ENCODE measurements at places on chromosomes 7 and 10.

DNA sequence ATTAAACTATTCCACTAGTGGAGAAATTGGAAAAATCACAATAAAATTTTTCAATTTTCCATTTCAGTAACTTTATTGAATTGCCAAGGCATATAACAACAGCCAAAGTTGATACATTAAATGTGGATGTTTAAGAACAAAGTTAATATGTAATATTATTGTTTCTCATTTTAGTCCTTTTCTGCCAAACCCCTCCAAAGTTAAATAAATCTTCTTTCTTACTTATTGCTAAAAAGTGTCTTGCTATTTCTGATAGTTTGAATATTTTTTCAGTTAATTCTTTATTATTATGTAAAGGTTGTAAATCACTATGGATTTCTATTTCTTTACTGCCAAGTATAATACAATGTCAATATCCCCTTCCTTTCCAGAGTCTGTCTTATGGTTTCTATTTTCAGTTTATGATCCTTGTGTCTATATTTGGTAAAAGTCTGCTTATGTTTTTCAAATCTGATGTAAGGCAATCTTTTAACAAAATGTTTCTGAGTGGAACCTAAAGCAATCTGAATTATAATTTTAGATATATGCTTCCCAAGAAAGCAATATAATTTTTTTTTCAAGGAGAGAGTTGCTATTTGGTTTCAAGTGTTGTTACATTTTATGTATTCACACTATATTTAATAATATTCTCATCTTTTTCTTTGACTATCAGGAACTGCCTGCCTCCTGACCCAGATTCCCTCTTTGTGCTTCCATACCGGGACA lies 80.3 kb upstream of the RHOBTB1 start:
- no peak for DNase-seq

DNA sequence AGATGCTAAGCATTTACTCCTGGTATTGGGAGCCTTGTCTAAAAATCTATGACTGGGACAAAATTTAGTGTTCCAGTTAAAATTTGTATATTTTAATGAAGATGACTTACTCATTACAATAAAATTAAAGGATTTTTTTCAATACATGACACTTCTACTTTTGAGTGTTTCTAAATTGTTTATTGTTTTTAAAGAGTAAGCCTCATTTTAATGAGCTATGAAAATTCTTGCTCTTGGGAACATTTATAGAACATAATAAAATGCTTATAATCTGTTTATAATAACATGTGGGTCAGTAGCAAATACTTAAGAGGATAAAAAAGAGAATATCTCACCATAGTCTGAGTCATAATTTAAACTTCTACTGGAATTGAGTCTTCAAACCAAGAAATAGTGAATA lies 149.5 kb downstream of the PLCE1 start:
- DNase-seq: no peak

DNA sequence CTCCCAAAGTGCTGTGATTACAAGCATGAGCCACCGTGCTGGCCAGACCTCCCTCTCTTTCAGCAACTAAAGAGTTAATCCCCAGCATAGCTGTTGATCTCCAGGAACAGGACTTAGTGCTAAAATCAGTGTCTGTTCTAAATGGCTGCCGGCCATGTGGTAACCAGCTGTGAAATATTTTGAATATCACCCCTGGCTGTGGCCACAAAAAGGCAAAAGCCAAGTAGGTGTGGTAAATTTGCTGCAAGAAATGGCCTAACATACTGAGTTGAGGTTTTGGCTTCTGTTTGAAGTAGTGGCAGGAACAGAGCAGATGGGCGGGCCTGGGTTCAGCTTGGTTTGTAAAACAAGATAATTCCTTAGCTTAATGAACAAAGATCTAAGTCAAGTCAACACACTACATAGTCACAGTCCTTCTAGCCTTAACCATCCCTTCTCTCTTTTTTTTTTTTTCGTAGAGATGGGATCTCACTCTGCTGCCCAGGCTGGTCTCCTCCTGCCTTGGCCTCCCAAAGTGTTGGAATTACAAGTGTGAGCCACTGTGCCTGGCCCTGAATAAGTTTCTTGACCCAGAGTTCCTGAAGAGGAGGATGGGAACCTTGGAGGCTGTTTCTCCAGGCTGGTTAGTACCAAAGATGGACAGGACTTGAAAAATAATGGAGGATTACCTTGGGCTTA lies 22.7 kb upstream of the AGFG2 start:
- DNase-seq: no peak

DNA sequence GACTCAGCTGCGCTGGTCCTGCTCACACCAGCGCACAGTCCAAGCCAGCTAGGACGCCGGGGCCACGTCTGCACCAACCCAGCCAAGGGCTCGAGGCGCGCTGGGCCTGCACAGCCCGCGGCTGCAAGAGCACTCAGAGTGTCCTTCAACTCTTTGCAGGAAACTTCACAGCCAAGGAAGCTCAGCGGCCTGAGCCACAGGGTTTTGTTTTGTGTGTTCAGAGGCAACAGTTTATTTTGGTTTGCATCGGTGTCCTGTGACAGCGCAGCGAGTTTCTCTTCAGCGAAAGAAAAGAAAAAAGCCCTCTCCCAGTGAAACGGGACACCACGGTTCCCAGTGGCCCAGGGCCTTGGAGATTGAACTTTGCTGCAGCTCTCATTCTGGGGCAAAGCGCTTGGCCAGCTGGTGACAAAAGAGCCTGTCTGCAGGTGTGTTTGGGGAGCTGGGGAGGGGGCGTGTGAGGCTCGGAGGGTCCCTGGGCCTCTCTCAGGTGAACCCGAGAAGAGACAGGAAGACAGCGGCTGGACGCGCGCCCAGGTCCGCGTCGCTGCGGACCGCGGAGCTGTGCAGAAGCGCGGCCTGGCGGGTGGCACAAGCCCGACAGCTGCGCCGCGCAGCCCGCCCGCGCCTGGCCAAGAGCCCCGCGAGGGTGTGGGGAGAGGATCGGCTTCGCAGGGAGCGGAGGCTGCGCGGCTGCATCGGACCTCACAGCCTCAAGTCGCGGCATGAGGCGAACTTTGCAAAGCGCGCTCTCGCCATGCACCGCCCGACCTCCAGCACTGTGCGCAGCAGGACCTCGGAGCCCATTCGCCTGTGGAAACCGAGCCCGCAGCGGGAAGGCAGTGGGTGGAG lies 922 bp downstream of the CXCL12 start:
- DNase-seq: no peak

GRCh38 chr10:132110111-132110521 lies 44.4 kb downstream of the JAKMIP3 start:
- DNase-seq: no peak

GRCh38 chr10:105516511-105516910 lies 875.4 kb downstream of the SORCS3 start:
- DNase-seq: no peak

GRCh38 chr10:4310172-4310571 lies 515.8 kb upstream of the AKR1E2 start:
- DNase-seq: no peak

- no peak for DNase-seq
These were observed 585.1 kb downstream of the GATA3 start for GRCh38 chr10:8639486-8640185.

DNA sequence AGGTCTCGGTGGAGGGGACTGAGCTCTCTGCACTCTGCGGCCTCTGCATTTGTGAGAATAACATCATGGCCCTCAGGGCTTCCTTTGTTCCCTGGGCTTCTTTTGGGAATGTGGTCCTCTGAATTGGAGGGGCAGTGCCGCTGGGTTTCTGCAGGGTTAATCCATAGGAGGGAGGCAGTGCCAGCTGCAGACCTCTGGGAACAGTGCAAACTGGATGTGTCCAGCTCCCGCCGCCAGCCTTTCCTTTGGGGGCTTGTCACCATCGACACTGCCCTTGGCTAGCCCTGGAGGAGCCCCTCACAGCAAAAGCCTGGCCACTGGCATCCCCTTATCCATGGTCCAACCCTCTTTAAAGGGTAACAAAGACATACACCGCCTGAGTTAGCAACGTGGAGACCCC lies 174.0 kb downstream of the WDR37 start:
- no peak for DNase-seq

DNA sequence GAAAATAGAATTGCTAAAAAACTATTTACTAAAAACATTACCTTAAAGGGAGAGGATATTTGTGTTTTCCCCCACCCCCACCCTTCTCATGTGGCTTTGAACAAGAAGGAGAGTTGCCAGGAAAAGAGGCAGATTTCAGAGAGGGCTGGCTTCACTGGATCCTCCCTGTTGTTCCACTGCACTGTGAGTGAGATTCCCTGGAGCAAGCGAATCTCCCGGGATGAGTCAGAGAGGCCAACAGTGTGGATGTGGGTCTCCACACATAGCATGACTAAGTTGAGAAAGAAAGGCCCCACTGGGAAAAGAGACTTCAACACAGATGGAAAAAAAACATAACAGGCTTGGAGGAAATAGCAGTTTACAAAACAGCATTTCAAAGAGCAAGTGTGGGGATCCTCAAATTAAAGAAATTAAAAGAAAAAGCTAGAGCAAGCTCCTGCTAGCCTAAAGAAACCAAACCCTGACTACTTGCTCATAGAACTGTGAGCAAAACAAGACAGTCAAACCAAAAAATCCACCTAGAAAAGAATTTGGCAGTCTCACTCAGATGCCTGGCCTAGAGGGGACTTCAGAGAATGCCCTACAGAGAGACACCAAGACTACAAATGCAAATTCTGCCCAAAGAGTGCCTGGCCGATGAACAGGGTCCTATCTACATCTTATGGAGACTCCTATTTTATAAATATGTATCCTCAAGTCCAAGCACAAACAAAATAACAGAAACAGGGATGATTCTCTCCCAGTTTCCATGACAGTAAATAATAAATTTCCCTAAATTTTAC lies 3.4 kb downstream of the CAV1 start:
- DNase-seq: no peak

- no peak for DNase-seq
These were observed 534.9 kb upstream of the GALNT17 start for GRCh38 chr7:70597066-70597465.

GRCh38 chr10:58806970-58807628 lies 294.4 kb downstream of the BICC1 start:
- no peak for DNase-seq

DNA sequence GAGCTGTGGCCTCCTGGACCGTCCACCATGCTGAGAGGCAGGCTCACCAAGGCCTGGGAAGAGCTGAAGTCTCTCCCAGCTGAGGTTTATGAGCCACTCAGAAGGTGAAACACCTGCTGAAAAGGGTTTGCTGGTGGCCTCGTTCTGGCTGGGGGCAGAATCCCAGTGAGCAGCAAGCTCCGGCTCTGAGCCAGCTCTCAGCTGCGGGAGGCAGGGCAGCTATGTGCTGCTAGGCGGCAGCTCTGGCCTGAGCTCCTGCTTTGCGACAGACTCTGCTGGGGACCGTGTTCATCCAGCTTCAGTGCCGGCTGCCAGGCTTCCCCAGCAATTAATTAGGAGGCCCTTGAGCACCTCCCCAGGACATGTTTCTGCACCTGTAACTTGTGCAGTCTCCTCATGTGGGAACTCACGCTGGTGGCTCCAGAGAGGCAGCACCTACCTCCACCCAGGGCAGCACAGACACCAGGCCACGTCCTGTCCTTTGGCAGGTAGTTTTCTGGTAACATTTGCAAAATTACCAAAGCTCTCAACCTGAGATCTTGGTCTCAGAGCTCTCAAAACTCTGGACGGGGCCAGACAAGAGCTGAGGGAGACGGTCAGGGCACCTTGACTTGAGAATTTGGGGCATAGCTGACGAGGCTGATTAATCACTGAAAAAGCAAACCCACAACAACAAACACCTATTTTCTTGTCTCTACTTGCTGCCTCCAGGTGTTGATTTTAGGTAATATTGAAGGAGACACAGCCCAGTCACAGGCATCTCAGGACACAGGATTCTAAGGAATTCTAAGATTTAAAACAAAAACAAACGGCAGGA lies 185.0 kb downstream of the TCERG1L start:
- no peak for DNase-seq

DNA sequence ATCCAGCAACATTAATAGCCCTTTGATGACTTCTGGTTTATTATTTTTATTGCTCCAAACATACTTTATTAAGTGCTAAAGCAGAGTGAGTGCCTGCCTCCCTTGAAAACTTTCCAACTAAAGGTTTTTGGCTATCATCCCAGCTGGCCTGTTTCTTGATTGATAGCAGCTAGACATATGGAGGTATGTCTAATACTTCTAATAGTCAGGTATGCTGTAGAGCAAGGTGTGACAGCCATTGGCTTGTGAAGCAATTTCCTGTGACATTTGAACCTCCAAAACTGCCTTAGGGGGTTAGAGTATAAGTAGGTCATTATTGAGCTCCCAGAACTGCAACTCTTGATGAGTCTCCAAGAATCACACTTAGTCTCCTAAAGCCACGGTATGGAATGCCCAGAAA lies 55.8 kb downstream of the LOXL4 start:
- DNase-seq: no peak

DNA sequence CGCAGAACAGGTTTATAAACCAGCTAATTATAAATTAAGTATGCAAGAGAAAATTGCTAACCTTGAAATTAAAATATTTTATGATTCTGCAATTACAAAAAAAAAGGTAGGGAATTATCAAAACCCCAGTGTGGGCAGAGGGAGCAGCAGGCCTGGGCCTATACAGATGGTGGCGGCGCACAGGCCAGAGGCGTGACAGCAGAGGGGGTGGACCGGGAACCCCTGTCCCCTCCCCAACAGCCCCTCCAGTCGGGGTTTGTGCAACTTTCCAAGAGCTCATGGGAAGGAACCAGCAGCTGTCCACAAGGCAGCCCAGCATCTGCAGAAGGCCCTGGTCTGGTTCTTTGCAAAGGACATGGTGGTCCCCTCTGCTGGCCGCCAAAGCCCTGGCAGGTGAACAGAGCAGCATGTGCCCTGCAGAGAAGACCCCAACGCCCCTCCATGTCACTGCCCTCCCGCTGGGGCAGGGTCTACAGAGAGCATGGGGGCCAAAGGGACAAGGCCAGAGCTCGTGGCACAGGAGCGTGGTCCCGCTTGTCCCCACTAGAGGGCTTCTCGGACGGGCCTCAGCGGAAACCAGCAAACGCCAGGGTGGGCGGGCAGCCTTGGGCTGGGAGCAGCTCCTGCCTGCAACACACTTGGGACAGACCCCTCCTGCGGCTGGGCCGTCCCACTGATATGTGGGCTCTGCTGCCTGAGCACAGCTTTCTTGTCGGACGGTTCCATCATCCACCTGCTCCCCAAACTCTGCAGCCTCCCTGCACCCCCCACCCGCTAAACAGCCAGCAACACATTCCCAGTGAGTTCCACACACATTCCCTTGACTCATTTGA lies 75.1 kb downstream of the EBF3 start:
- DNase-seq: no peak

DNA sequence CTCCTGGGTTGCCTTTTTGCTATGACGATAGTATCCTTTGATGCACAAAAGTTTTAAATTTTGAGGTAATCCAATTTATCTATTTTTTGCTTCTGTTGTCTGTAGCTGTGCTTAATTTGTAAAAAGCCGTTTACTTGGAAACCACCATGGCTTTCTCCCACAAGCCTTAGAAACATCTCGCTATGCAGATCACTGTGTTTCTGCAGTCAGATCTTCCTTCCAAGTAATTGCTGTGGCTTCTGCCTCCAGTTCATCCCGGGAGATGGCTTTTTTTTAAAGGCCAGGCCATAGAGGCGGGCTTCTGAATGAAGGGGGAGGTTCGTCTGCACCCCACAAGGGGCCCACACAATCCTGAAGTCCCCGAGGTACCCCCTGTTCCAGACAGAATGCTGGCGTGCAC lies 48.3 kb upstream of the OCM2 start:
- DNase-seq: no peak

Data from cortex of kidney (tissue), 1 donor.